Kidney epithelial cell (primary cell): ENCODE measurements at places on chromosomes 1 and 21. TPM values are rescaled to one million over a fixed set of nuclear protein-coding genes. Genes with fewer than 3 reads are reported as not detected.

DNA sequence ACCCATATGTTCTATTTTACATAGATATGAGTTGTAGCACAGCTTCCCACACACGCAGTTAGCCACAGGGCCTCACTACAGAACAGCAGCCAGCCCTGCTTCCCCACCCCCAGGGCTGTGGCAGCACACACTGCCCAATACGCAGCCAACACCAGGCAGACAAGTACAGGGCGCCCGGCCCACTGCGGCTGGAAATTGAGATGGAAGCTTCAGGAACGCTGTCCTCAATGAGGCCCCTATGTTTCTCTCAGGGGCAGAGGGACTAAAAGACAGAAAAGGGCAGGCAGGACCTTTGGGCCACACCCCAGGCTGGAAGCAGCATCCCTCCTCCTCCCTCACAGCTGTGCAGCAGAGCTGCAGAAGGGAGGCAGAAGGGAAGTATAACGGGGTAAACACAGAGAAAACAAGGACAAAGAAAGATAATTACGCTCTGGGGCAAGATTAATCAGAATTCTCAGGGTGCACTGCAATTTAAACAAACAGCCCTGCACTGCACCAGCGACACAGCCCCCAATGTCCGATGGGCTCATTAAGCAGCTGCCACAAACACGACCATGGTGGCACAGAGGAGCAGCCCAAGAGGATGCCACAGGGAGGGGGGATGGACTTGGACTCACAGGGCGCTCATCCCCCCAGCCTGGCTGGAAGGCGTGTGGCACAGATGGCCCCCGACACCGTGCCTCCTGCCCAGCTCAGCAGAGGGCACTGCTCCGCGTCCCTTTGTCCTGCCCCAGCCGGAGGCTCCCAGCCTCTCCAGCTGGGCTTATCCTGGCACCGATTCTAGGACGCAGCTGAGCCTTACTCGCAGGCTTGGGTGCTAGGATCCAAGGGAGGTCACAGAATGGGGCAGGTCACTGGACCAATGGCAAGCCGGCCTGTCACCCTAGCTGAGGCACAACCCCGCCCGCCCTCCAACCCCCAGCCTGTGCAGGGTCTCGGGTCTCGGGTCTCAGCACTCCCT is 14.2 kb downstream of the WDR4 start:
- DNase-seq = no peak

- no peak for DNase-seq
Measured at GRCh38 chr1:235923466-235924021, 56.8 kb upstream of the LYST start.

DNA sequence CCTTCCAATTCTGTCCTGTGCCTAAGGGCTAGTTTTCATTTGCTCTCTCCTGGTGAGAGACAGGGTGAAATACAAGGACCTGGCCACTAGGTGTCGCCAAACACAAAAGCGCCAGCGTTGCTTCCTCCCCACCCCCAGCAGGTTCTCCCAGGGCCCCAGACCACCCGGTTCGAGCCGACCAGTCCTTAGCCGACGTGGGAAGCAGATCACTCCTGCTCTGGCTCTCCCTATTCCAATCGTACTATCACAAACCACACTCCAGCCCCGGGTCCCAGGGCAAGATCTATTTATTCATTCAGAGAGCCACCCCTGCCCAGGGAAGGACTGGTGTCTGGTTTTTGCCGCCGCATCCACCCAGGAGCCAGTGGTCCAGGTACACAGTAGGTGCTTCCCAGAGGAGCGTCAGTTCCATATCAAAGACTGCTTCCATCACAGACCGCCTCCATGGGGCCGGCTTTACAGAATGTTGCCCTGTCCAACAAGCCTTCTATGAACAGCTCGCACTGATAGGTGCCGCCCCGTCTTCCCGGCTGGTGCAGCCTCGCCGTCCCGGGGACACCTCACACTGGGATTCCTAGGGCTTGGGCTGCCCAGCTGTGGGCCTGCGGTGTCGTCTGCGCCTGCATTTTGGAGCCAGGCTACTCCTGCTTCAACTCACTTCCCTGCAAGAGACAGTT is 35.0 kb downstream of the CTNNBIP1 start:
- DNase-seq = no peak

DNA sequence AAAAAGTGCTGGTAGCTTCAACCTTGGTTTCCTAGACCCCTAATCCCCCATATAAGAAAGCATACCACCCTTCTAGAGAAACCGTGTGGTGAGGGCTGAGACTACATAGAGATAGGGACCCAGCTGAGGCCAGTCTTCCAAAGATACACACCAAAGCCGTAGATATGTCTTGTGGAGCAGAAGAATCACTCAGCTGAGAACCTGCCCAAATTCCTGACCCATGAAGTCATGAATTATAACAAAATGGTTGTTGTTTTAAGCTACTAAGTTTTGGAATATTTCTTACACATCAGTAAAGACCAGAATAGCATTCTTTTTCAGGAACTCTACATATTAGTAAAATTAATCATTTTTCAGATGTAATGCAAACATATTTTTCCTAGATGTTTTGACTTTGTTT is 3.3 kb upstream of the SNRPE start:
- no peak for DNase-seq

GRCh38 chr1:60832367-60832766 is 250.0 kb upstream of the NFIA start:
- no peak for DNase-seq

Gene UBE2J2
- total RNA-seq = 65.1 and 78.0 TPM in 2 replicates

Gene KCNK1
- total RNA-seq = 6.2 and 6.3 TPM in 2 replicates

Gene SLFNL1
- total RNA-seq = 0.41 TPM in 1 of 2 replicates, not detected in the other

DNA sequence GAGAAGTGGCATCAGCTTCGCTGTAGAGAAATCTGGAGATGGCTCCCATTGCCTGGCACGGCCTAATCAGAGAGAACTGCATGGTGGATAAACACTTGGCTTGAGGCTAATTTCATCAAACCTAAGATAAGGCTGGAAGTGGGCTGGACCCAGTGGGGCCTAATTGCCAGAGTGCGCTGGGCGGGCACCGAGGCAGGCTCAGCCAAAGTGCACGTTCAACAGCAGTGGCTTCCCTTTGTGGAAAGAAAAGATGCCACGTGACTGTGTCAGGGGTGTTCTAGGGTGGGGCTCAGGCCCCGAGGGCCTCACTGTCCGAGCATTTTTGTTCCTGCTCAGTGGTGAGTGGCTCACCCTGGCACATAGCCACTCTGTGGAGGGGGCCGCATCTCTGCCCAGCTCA is 5.8 kb downstream of the PLCH2 start:
- no peak for DNase-seq

GRCh38 chr1:168427051-168427450 is 116.7 kb downstream of the XCL2 start:
- DNase-seq = no peak

DNA sequence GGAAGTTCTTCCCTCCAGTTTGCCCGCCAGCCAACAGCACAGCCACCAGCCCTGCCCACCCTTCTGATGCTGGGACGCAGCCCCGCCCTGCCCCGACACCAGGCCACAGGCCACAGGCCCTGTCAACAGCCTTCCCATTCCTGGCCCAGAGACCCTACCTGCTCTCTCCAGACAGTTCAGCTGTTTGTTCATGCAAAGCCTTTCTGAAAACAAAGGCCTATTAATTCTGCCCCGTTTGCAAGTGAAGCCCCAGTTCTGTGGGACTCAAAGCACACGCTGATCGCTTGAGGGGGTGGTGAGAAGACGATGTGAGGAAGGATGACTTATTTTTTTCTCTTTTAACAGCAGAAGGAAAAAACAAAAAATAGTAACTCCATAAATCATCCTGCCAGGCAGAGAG is 55.4 kb upstream of the KIF26B start:
- no peak for DNase-seq

Gene UMODL1
- total RNA-seq = not detected in 2 replicates

DNA sequence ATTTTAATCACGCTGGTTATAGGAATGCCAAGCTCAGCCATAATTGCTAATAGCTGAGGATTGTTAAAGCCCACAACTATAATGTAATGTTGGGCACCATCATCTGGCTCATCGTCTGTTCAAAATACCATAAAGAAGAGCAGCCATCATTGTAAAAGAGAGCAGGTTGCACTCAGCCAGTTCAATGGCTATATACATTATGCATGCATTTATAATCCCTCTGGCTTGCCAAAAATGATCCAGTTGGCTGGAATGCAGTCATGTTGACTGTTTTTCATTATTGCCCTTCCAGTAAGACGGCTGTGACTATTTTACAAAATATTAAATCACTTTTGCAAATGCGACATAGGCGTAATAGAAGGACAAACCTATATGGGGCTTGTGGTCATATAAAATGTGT is 85.3 kb downstream of the SPAG17 start:
- DNase-seq = no peak

Gene SLC35F3
- total RNA-seq = 1.1 TPM in 2 replicates

- DNase-seq = no peak
Measured at GRCh38 chr1:101004670-101005069, 20.9 kb downstream of the DPH5 start.

DNA sequence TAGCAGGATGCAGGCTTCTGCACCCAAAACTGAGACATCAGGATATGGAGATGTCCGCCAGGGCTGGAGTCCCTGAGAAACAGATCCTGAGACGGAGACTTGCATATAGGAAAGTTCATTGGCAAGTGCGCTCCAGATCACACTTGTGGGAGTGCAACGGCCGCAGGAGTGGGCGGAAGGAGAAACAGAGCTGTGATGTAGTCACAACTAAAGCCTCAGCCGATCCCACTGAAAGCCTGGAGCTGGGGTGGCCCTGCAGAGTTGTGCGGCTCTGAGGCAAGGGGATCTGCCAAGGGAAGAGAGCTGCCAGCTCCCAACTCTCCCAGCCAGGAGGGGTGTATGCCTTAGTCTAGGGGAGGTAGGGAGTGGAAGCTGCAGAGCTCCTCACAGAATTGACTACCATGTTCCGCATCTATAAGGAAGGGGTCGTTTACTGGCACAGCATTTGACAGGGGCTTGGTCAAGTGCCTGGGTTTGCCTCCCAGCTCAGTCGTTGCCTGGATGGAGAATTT is 42.1 kb upstream of the PLA2G2C start:
- no peak for DNase-seq

DNA sequence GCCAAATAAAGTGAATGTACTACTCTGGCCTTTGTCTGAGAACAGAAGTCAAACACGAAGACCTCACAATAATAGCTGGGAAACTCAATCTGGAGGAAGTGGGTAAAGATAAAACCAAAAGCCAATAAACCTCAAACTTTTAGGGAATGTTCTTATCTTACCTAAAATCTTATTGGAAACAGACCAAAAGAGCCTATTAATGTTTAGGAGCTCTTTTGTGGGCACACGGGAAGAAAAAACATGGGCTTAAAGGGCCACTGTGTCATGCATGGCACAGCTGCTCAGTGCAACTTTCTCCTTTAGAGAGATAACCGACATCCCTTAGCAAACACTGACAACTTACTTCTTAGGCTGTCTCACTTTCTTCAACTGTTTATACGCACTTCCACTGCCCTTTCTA is 16.1 kb downstream of the EIF2B3 start:
- DNase-seq = no peak

DNA sequence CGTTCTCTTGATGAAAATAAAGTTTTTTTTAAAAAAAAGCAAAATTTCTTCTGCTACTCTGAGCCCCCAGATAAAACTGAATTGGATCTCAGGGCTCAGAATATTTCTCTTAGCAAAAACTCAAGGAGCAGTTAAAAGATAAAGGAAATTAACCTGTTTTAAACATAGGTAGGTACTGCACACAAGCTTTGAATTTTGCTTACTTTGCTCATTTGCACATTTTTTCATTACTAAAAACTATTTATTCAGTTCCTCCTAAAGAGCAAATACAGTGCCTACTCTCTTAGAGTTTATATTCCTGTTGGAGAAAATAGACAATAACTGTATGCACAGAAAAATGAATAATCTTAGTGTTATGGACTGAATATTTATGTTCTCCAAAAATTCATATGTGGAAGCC is 13.0 kb upstream of the TNFSF4 start:
- DNase-seq = no peak

DNA sequence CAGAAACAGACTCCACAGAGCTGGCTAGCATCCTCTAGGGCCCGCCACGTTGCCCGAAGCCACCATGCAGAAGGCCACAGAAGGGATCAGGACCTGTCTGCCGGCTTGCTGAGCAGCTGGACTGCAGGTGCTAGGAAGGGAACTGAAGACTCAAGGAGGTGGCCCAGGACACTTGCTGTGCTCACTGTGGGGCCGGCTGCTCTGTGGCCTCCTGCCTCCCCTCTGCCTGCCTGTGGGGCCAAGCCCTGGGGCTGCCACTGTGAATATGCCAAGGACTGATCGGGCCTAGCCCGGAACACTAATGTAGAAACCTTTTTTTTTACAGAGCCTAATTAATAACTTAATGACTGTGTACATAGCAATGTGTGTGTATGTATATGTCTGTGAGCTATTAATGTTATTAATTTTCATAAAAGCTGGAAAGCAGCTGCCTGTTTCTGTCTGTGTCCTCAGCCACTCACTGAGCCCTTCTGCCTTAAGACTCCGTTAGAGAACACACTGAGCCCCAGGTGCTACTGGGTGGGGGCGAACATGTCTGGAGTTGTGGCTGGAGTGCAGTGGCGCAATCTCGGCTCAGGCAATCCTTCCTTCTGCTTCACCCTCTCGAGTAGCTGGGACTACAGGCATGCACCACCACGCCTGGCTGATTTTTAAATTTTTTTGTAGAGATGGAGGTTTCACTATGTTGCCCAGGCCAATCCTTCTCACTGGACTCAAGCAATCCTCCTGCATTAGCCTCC is 14.8 kb downstream of the MFSD2A start:
- DNase-seq = no peak

Gene DEPDC1
- total RNA-seq = 8.9 and 10.7 TPM in 2 replicates

Gene FLG
- not detected in 2 replicates for total RNA-seq

DNA sequence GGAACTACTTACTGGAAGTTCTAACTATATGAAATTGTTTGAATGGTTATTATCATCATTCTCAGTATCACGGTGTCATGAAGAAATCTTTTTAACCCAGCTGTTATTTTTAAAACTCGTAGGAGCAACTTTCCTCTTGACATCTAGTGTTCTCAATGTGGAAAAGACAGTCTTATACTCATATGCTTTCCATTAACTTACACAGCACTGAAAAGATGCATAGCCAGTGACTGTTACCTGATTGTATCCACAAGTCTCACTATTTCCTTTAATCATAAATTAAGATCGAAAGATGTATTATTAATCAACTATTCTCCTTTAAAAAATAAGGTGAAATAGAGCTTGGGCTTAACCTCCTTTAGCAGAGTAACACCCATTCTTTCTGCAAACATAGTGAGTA is 59.7 kb upstream of the TNFSF4 start:
- DNase-seq = no peak

- DNase-seq = no peak
Measured at GRCh38 chr1:218171302-218171893, 113.7 kb upstream of the RRP15 start.

- DNase-seq = no peak
Measured at GRCh38 chr21:24636696-24637095, 970.6 kb downstream of the MRPL39 start.

GRCh38 chr1:167516404-167517388 is 1.6 kb downstream of the CD247 start:
- no peak for DNase-seq

DNA sequence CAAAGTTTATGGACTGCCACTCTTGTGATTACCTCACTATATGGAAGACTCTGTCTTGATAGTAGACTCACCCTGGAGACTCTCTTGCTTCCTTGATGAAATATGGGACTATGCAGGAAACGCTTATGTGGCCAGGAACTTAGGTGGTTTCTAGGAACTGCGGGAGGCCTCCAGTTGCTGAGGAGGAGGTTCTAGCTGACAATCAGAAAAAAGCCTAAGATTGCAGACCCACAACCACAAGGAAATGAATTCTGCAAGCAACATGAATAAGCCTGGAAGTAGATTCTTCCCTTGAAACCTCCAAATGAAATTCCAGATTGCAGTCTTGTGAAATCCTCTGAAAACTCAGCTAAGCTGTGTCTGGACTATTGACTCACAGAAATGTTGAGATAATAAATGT is 88.9 kb upstream of the COL11A1 start:
- no peak for DNase-seq

- DNase-seq = no peak
Measured at GRCh38 chr1:225739542-225740107, 38.0 kb upstream of the SRP9 start.

Gene PDPN
- 12.2 and 19.2 TPM in 2 replicates for total RNA-seq
